COR-L47 (cell line): ENCODE measurements at places on chromosomes 12 and 14.

- DNase-seq, result no peak
These were observed 646 bp upstream of the DNAJC22 start for GRCh38 chr12:49345825-49346658.

GRCh38 chr12:47964106-47964728 lies 821 bp downstream of the TMEM106C start:
- DNase-seq, result peak; percentile 8

DNA sequence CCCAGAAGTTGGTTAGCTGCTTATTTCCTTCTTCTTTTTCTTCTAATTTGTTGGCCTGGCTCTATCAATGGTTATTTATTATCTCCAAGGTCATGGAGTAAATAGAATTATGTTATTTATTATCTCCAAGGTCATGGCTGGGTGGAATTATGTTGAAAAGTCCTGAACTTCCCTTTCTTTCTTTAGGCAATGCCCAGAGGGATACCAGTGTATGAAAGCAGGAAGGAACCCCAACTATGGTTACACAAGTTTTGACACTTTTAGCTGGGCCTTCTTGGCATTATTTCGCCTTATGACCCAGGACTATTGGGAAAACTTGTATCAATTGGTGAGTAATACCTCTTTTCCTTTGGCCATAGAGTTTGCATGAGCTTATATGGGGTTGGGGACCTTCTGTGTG lies 111.6 kb downstream of the SCN8A start:
- DNase-seq, result no peak

GRCh38 chr12:130872179-130873096 lies 572 bp downstream of the RAN start:
- DNase-seq, result no peak

- no peak for DNase-seq
These were observed 41.9 kb downstream of the SLC38A4 start for GRCh38 chr12:46783871-46784270.

- DNase-seq, result no peak
These were observed 277.7 kb downstream of the TMTC2 start for GRCh38 chr12:82964446-82964845.

DNA sequence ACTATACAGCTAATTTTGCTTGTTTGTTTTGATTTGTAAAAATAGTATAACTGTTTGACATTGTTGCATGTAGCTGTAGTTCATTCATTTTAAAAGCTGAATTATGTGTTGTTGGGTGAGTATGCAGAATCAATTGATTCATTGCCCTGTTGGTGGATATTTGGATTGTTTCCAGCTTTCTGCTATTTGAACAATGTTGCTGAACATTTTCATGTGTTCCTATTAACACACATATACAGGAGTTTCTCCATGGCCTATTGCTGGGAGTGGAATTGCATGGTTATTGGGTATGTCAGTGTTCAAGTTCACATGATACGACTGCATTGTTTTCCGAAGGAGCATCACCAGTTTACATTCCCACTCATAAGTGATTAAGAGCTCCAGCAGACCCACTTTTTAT lies 75.3 kb downstream of the SRGAP1 start:
- DNase-seq, result no peak

DNA sequence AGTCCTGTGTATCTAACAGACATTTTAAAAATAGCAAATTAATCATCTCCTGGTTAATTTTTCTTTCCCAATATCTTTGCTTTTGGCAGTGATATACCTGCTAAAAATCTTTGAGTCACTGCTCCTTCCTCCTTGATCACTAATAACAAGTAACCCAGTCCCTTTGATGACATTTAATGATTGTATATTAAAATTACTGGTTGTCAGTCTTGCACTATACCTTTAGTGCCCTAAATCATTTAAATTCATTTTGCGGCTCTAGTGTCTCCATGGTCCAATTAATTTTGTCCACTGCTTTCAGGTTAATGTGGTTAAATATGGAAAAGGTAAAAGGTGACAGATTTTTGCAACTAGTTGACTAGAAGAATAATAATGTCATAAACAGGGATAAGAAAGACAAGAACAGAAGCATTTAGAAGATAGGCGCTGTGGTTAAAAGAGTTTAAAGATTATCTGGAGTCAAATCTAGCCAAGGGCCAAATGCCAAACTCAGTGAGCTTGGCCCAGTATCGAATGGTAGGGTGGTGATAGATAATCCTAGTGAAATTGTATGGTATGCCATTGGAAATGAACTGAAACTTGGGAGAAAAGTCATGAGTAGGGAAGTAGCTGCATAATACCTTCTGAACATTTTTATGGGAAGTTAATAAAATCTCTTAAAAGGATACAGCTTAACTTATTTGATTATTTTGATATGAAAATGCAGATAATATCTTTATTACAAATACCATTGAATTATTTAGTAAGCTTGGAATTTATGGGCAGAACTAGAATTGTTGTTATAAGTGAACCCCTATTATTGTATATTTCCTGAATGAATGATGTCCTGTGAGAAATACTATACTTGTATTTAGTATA lies 115.0 kb downstream of the PCNX1 start:
- no peak for DNase-seq

DNA sequence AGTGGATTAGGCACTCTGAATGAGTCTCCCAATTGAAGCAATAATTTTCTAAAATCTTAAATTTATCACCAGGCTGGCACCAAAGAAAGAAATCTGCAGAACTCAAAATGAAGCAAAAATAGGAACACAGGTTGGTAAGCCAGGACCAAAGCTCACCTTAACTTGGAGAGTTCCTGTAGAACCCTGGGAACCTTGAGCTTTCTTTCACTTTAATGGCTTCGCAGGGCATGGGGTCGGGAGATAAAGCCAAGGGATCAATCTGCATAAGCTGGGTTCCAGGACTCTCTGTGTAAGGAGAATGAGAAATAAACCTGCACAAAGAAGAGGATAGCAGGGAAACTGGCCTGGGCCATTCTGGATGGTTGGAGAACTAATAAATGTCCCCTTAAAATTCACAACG lies 8.3 kb upstream of the VDR start:
- no peak for DNase-seq
